ENCODE measurements at places on chromosomes 11 and 22.

DNA sequence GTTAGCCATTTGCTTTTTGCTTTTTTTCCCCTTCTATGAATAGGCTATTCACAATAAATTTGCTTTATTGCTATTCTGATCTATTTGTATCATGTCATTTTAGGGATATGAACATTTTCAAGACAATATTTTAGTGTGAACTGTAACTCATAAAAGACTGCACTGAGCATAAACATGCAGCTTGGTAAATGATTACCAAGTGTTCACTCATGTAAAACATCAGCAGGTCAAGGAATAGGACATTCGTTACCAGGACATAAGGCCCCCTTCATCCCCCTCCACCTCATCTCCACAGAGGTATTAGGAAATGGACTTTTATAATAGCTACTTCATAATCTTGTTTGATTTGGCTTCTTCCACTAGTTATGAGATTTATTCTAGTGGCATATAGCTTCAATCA is 12.4 kb downstream of the NLRP14 start:
- DNase-seq: no peak

GRCh38 chr11:56160217-56160616 is at the start of gene OR8K5:
Gene OR8K5 (minus strand): TSS chr11:56160317. CDS start chr11:56160317, 0 bp downstream.
- no peak for DNase-seq

GRCh38 chr11:78310500-78310909 is 107.1 kb downstream of the GAB2 start:
- peak; percentile 23 for DNase-seq

DNA sequence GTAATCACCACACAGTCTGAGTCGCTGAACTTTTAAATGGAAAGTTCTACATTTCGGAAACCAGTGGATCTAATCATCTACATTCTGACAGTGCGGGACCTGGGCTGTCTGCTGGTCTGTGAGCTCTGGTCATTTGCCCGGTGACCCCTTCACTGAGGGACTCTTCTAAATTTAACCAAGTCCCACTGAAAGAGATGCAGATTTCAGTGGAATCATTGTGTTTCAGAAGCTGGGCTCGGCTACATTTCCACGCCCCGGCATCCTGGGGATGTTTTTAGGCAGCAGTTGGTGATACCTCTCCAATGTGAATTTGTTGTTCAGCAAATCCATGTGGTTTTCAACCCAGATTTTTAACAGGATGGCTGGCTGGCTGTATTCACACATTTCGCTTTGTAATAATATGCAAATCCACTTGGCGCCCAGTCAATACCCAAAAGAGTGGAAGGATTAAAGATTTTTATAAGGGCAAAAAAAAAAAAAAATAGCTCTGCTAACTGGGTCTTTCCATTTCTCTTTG is 145.5 kb upstream of the RASSF10 start:
- DNase-seq: no peak

GRCh38 chr11:125345421-125346178 is 150.5 kb downstream of the FEZ1 start:
- peak; percentile 22 for DNase-seq

- no peak for DNase-seq
Observed at GRCh38 chr11:112590764-112591163, 330.1 kb upstream of the PLET1 start.

GRCh38 chr11:58837707-58838388 is 6.7 kb downstream of the GLYATL2 start:
- no peak for DNase-seq

- DNase-seq: no peak
Observed at GRCh38 chr11:21556926-21557325, 636.0 kb upstream of the ANO5 start.
